Hippocampal formation (tissue), 2 donors: ENCODE measurements at places on chromosomes 12 and 14.

DNA sequence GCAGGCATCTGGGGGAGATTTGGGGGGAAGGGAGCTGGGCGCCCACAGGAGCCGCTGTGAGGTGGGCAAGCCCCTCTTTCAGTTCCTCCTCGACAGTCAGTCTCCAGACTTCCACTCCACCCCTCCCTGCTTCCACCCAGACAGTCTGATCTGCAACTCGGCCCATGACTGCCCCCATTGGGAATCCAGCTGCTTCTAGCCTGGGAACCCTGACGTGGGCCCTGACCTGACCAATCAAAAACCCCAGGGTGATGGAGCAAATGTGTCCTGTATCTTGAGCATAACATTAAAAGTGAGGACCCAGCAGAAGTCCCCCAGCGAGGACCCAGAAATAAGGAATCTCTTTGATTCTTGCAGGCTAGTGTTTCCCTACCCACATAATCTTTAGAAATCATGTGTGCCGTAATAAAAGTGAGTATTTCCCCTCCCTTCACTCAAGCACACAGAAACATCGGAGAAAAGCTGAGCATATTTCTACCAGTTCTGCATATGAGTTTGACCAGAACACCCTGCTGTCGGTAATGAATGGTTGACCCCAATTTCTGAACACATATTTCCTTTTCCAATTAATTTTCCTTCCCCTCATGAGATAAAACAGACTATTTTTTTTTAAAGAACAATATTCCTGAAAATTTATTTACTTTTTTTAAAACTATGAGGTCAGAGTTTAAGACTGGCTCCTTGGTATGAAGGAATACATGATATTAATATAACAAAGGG, 6.4 kb downstream of the SSH1 start:
- DNase-seq: no peak

DNA sequence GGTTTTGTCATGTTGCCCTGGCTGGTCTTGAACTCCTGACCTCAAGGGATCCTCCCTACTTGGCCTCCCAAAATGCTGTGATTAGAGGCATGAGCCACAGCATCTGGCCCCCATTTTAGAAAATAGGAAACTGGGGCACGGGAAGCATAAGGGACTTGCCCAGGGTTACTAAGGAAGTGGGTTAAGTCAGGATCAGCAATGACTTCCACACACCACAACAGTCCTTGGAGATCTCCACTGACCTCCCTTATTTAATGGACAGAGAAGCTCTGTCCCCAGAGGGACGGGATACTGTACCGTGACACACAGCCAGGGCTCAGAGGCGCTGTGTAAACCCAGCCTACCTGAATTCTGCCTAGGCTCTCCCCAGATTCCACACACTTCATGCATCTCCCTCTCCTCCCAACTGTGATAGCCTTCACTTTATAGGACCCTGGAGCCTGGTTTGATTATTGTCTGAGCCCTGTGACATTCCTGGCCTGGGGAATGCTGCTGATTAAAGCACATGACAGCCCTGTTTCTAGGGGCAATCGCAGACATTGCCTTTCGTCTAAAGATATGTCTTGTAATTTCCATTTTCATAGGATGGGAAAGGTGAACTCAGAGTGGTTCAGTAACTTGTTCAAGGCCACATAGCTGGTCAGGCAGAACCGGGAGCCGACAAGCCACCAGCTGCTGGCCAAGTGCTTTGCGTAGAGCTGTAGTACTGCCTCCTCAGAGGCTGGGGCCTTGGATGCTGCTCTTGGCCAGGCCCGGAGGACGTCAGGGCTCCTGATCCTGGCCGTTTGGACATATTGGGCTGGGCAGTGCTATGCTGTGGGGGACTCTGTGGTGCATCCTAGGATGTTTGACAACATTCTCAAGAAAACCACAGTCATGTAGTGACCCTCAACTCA, 20.8 kb downstream of the SERPINA1 start:
- no peak for DNase-seq

GRCh38 chr12:54526812-54527630, 22.4 kb upstream of the PDE1B start:
- no peak for DNase-seq

GRCh38 chr12:90870971-90871725, 83.8 kb downstream of the CCER1 start:
- no peak for DNase-seq

DNA sequence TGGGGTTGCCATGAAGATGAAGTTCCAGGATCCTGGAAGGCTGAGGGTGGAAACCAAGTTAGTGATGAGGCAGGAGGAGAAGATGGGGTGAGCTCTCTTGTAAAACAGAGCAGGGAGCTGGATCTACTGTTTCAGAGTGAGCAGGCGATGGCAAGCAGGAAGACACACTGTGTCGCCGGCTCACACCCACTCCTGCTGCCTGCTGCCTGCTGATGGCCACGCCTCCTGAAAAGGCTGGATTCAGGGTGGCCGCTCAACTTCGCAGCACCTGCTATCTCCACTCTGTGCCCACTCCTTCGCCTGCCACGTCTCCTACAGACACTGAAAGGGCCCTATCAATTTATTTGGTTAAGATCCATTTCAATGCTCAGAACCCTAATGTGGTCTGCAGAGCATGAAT, 96.1 kb downstream of the RBM19 start:
- DNase-seq: no peak

- no peak for DNase-seq
Measured at GRCh38 chr14:104342435-104343293, 204.3 kb downstream of the KIF26A start.

DNA sequence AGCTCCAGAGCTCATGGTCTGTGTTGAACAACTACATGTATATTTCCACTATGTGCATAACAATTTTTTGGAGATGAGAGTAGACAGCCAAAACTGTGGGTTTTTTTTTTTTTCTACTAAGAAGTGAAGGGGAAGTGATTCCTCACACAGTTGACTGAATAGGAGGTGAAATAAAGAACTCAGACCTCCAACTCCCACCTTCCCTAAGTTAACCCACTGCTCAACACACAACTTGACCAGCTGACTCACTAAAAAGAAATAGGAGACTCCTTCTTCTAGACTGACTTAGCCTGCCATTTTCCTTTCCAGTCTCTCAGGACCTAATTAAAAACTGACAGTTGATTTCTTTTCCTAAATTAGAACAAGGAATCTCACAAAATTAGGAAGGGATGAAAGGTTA, 1.7 kb downstream of the M6PR start:
- DNase-seq: no peak

- no peak for DNase-seq
Measured at GRCh38 chr12:67469666-67470065, 178.9 kb upstream of the DYRK2 start.

DNA sequence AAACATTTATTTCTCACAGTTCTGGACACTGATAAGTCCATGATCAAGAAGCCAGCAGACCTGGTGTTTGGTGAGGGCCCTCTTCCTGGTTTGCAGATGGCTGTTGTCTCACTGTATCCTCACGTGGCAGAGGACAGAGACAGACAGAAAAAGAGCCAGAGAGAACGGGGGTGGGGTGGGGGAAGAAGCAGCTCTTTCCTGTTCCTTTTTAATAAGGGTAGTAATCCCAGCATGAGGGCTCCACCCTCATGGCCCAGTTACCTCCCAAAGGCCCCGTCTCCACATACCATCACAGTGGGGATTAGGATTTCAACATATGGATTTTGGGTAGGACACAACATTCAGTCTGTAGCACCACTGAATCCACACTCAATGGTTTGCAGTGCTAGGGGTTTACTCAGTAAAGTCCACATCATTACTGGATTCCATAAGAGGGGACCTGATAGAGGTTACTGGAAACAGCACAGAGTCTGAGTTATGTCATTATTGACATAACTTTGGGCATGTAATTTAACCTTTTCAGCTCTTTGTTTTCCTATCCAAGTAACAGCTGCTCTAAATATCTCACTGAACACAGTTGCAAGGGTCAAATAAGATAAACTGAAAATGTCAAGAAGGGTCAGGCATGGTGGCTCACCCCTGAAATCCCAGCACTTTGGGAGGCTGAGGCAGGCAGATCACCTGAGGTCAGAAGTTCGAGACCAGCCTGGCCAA, 53.2 kb downstream of the RPAP3 start:
- DNase-seq: peak; percentile 12

DNA sequence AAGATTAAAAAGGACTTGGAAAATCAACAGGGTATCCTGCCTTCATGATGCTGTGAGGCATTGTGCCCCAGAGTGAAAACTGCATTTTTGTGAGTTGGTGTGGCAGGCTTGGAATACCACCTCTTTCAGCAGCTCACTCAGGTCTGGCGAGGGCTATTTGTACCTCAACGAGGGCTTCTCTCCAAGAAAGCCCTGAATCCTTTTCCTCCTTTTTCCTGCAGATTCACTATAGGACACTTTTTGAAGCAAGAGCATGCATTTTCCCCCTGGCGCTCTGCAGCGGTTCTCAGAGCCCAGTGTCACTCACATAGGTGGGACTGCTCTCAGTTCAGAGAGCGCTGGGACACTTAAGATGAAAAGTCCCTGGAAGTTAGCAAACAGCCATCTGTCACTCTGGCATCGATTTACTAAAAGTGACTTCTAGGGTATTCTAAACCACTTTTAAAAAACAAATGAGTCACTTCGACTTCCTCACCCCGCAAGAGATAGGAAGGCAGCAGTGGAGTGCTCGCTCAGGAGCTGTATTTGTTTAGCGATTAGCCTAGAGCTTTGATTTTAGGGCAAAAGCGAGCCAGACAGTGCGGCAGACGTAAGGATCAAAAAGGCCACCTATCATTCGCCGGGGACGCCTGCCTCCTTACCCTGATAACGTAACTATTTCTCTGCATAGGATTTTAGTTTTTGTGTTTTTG, 782 bp upstream of the LGR5 start:
- no peak for DNase-seq

DNA sequence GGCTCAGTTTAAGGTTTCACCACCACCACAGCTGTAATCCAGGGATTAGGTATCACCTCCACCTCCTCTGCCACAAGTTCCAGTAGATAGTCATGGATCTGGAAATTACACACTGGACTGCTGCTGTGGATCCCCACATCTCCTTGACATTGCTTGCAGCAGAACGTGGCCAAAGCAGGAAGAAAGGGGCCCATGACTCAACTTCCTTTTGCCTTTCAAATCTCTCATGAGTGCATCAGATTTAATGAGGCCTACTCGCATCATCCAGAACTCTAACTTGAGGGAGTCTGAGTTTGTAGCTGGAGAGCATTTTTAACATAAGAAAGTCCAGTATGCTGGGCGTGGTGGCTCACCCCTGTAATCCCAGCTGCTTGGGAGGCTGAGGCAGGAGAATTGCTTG, 29.2 kb upstream of the TMED10 start:
- DNase-seq: no peak

- no peak for DNase-seq
Measured at GRCh38 chr12:113528606-113529293, 57.1 kb upstream of the LHX5 start.

GRCh38 chr12:54217774-54218241, 29.0 kb upstream of the SMUG1 start:
- peak; percentile 50 for DNase-seq
